ENCODE measurements at places on chromosomes 13 and 19.

DNA sequence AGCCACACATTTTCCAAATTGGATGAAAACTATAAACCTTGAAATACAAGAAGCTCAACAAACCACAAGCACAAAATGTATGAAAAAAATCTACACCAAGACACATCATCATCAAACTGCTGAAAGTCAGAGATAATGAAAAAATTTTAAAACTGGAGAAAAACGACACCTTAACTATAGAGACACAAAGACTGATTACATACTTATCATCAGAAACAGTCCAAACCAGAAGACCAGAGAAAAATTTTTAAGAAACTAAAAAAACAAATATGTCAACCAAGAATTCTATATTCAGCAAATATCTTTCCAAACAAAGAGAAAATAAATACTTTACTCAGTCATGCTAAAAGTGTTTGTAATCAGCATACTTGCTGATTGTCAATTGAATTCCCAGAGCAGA is 8.5 kb upstream of the ZNF823 start:
- no peak for DNase-seq

- DNase-seq, result no peak
Measured at GRCh38 chr13:108741930-108742329, 112.5 kb downstream of the MYO16 start.

- no peak for DNase-seq
Measured at GRCh38 chr19:7622933-7623685, 6.2 kb downstream of the XAB2 start.

- DNase-seq, result no peak
Measured at GRCh38 chr13:93412676-93413075, 186.1 kb downstream of the GPC6 start.

GRCh38 chr19:19433666-19434213 is 28.3 kb downstream of the GATAD2A start:
- no peak for DNase-seq

DNA sequence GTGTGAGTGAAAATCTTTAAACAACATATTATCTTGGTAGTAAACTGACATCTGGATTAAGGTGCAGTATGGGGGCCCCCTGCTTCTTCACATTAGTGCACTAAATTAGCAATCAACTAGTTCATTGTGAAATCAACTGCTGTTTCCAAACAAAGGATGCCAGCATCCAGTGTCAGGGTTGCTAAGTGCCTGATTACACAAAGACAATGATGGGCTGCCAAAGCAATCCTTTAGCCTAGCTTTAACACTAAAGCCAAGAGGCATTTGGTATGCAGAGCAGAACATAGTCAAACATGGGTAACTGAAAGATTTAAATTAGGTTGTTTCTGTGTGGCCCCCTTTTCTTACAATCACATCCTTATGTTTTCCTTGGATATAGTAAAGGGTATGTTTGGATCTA is 543.1 kb upstream of the SLITRK5 start:
- DNase-seq, result no peak
